Posterior vena cava (tissue), 2 donors: ENCODE measurements at places on chromosomes 4 and X. TPM values are rescaled to one million over a fixed set of nuclear protein-coding genes. Genes with fewer than 3 reads are reported as not detected.

- DNase-seq, result no peak
Measured at GRCh38 chr4:26099967-26100366, 185.9 kb downstream of the SMIM20 start.

DNA sequence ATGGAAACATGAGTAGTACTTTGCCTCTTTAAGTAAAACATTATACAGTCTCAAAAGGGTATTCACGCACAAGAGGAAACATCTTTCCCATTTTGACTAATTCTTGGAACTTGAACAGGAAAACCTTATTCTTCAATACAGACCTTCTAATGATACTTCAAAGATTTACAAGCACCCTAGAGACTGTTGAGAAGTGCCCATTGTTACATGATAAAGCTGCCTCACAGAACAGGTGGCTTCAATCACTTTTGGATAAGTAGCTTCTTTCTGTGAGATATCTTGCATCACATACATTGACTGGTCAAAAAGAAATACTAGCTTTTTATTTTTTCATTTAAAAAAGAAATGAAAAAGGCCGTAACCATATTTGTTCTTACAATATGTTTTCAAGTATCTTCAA lies 219.4 kb downstream of the EPHA5 start:
- DNase-seq, result no peak

DNA sequence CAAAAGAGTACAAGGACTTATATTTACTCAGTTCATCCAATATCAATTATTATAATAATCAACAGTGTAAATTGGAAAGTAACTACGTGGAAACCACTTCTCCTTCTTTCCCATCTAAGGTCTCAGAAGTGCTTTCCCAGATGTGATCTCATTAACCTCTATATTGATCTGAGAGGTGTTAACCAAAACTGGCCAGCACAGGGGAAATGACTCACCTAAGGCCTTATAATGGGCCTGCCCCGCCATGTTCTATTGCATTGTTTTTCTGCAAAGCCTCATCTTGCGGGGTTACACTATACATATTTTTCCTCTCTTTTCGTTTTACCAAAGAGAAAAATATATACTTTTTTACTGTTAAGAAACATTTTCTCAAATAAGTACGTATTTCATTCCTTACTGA lies 20.5 kb downstream of the RAB40A start:
- DNase-seq, result no peak

DNA sequence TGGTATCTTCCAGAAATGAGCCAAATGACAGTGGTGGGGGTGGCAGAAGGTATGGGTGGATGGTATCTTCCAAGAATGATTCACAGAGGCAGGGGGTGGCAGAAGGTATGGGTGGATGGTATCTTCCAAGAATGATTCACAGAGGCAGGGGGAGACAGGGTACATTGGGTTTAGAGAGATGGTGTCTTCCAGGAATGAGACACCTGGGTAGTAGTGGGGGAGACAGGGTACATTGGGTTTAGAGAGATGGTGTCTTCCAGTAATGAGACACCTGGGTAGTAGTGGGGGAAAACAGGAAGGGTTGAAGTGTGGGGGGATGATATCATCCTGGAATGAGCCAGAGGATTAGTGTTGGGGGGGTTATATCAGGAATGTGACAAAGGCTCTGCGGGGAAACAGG lies 62.0 kb downstream of the MAOA start:
- no peak for DNase-seq

- no peak for DNase-seq
Measured at GRCh38 chr4:12692815-12693214, 791.3 kb downstream of the RAB28 start.

DNA sequence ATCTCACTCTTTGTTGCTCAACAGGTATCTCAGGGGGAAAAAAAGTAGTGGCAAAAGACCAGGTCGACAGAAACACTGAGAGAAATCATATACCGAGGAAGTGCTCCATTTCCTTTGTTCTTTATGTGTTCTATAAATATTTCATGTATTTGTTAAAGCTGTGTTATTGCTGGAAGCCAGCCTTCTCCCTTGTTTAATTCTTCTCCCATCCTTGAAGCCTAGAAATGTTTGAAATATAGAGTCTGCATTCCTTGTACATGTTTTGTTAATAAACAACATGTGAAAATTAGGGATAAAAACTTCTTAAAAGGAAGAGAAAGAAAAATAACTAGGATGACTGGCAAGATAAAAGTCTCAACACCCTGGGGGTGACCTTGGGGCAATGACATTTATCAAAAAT lies 186.2 kb downstream of the ANKRD50 start:
- no peak for DNase-seq

GRCh38 chr4:2393353-2394270 lies 24.8 kb downstream of the ZFYVE28 start:
- DNase-seq, result no peak

GRCh38 chr4:169286562-169287301 lies 16.0 kb upstream of the SH3RF1 start:
- no peak for DNase-seq

- DNase-seq, result no peak
Measured at GRCh38 chr4:53830511-53830910, 233.9 kb downstream of the CHIC2 start.

DNA sequence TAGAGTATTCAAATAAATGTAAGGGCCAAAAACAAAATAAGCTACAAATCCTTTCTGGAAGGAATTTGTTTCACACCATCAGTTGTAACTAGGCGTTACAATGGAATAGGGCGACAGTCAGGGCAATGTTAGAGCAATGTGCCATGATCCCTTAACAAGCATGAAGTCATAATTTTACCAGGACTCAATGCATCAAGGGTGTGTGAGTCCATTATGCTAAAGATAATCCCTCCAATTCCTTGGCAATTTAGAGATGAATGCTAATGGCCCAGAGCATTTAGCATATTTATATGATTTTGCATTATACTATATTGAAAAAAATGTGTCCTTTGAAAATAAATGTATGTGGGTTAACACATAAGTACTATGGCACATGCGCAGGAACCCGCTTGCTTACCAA lies 73.1 kb downstream of the GRIA2 start:
- DNase-seq, result no peak

Gene FAM184B
- total RNA-seq, result not detected

Gene NHSL2
- total RNA-seq, result 46.1 TPM

Gene PCDH10
- 4.6 TPM for total RNA-seq

Gene GRIA3
- 4.9 TPM for total RNA-seq

Gene SUPT20HL1
- 0.48 TPM for total RNA-seq

Gene RUFY3
- total RNA-seq, result 58.5 TPM
